ENCODE measurements at places on chromosomes 12 and 14.

GRCh38 chr14:66085665-66086064 lies 400.5 kb upstream of the CCDC196 start:
- DNase-seq, result no peak

DNA sequence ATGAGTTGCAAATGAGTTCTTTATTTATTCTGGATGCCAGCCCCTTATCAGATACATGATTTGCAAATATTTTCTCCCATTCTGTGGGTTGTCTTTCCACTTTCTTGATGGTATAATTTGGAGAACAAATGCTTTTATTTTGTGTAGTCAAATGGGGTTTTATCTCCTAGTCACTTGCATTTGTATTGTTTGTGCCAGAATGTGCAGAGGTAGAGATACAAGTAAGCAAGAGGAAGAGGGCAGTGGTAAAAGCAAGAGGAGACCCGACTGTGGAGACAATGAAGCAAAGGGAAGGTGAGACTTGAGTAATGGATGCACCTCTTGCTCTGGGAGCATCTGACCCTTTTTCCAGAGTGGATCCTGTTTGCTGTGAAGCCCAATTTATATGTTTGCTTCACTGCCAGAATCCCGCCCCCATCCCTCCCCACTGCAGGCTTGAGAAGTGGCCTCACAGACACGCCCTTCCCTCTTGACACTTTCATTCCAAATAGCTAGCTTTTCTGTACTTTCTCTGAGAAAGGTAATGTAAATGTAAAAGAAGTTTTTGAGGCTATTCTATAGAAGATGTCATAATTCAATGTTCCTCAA lies 786 bp upstream of the PFKM start:
- DNase-seq, result no peak

DNA sequence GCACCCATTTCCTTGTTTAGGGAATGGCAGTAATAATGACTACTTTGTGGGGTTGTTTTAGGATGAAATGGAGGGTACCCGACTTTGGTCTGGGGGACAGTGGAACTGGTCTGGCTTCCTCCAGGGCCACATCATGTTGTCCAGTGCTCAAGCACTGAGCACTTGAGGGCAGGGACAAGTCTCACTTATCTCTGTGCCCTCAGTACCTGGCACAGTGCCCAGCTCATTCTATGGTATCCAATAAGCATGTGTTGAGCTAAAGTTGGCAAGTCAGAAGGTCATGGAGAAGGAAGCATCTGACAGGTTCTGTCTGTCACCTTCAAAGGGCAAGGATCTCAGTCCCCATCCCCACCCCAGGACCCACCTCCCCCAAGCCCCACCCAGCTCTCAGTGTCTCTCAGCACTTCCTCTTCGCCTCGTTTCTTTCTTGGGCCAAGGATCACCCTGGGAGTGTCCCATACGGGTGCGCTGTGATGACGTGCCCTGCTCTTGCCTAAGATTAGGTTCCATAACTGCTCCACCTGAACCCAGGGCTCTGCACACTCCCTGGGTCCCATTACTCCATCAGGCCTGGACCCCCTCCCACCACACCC lies 24.3 kb upstream of the TMEM106C start:
- DNase-seq, result no peak

DNA sequence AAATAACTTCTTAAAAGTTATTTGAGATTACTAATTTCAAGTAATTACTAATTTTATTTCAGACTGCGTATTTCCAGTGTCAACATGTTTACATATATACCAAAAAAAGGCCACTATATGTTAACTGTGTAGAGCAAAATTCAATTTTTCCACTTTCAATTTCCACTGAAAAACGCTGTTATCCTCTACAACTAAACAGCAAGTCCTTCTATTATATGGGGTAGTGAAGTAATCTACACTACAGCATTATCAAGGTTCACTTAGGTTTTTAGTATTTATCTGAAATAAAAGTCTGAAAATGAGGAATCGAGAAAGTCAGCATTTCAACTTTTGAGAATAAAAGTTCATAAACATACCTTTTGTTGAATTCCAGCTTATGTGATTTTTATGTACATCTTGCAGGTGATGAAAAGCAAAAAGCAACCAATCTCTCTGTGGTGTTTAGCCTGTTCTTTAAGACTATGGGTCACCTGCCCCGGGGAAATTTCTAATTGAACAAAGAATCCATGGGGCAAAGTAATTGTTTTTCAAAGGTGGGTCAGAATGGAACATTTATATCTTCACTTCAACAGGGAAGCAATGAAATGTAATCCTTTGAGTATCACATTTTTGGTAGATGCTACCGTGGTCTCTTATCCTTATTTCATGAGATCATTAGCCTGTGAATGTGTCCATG lies 3.3 kb downstream of the BTG1 start:
- no peak for DNase-seq

- no peak for DNase-seq
Observed at GRCh38 chr12:4244868-4245267, 28.7 kb upstream of the CCND2 start.

GRCh38 chr14:27386391-27386790 lies 788.6 kb upstream of the NOVA1 start:
- DNase-seq, result no peak

DNA sequence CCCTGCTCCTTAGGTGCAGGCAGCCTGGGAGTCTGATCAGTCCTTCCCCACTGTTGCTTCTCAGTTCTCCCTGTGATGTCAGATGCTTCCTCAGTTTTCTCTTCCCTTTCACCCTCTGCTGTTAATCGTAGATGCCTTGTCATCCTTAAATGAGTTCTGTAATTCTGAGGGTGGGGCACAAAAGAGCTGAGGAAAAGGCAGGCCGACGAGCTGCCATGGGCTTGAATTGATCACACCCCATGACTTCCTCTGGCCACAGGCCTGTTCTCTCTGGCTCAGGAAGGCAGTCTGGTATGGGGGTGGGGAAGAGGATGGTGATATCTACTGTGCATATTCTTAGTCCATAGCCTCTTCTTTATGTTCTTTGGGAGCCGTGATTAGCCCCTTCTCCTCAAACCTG lies 5.2 kb upstream of the AP1G2 start:
- no peak for DNase-seq

- no peak for DNase-seq
Observed at GRCh38 chr12:68733661-68734071, 12.3 kb upstream of the SLC35E3 start.

- DNase-seq, result no peak
Observed at GRCh38 chr12:94139816-94140215, 8.6 kb upstream of the PLXNC1 start.

DNA sequence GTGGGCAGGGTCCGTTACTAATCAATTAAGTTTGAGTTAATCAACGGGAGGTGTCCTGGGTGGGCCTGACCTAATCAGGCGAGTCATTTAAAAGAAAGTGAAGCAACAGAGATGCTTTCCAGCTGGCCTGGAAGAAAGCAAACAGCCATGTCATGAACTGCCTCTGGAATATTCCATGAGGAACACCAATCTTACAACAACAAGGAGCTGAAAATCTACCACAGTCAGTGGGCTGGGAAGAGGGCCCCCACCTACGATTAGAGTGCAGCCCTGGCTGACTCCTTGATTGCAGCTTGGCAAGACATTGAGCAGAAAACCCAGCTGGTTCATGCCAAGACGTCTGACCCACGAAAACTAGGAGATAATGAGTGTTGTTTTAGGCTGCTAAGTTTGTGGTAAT lies 56.2 kb downstream of the SSPN start:
- DNase-seq, result no peak

DNA sequence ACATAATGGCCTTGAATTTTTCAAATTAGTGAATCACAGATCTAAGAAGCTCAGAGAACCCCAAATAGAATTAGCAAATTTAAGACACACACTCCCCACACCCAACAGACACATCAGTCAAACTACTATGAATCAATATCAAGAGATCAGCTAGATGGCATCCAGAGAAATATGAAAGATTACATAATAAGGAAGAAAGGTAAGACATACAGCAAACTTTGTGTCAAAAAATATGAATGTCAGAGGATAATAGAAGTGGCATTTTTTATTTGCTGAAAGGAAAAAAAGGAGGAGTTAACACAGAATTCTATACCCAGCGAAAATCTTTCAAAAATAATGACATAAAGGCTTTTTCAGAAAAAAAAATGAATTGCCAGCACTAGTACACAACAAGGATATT lies 110.5 kb upstream of the COCH start:
- DNase-seq, result no peak

DNA sequence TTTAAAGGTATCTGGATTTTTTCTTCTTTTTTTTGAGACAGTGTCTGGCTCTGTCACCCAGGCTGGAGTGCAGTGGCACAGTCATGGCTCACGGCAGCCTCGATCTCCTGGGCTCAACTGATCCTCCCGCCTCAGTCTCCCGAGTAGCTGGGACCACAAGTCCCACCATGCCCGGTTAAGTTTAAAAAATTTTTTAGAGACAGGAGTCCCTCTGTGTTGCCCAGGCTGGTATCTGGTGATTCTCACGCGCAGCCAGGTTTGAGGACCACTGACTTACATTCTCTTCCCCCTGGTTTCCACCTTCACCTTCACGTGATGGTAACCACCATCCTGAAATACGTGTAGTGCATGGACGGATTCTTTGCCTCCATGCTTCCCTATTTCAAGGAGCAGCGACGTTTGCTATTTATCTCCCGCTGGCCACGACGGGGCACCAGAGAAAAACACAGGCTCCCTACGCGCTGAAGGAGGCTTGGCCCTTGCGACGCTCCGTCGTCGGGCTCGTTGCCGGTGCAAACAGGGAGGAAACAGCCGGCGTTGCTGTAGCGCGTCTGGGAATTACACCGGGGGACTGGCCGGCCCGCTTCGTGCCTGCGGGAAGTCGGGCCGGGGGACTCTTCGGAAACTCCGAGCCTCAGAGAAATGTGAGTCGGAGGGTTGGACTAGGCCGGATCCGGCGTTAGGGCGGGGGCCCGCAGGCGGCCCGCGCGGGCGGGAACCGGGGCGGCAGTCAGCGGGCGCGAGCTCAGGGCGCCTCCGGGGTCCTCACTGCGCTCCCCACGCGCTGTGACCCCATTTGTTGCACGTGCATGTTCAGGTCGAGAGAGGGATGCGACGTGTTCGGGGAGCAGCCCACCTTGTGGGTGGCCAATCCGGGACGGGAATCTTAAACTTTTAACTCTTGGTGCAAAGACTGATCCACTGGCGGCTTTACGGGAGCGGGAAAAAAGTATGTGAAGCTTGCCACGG lies at the start of gene TCHP:
TCHP (plus strand) TSS at position 492 of the 969 bp plus-strand sequence. CDS start 2,753 bp downstream, outside the sequence.
- peak; percentile 88 for DNase-seq

- DNase-seq, result no peak
Observed at GRCh38 chr12:4282892-4283511, 9.4 kb downstream of the CCND2 start.

- DNase-seq, result no peak
Observed at GRCh38 chr14:101125719-101126651, 222.5 kb upstream of the RTL1 start.

DNA sequence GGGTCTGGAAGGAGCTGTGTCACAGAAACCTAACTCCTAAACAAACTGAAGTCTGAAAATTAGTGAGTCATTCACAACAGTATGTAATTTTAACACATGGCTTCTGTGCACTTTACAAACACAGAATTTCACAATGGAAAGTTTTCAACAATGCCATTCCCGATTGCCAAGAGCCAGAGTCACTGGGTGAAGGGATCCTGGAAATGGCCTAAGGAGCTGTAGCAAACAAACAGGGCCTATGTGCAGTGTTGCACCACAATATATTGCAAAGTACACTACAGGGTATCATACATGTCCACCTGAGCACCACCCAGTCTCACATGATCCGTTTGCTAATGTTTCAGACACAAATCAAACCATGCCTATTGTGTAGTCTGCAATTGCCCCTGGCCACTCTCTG lies 184.7 kb upstream of the OTX2 start:
- DNase-seq, result no peak

- peak; percentile 12 for DNase-seq
Observed at GRCh38 chr14:50762001-50762930, 68.7 kb downstream of the NIN start.

GRCh38 chr14:76977793-76978720 lies 50.5 kb downstream of the IRF2BPL start:
- DNase-seq, result peak; percentile 82

DNA sequence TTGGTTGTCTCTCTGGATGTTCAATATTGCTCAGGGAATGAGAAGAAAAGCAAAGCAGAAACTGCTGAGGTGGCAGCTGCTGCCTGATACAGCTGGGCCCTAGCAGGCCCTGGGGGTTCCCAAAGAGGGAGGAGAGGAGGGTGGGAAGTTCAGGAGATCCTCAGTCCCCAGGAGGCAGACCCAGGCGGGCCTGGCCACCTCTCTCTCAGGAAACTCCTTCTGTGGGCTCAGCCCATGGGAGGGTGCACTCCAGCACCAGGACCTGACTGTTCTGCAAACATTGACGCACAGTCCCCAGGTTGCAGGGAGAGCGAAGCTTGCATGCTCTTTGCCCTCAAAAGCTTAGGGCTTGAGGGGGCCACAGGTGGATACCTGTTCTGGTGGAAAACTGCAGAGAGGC lies 29.6 kb downstream of the IRF2BPL start:
- no peak for DNase-seq

GRCh38 chr14:60753264-60754119 lies 18.9 kb downstream of the MNAT1 start:
- peak; percentile 3 for DNase-seq

DNA sequence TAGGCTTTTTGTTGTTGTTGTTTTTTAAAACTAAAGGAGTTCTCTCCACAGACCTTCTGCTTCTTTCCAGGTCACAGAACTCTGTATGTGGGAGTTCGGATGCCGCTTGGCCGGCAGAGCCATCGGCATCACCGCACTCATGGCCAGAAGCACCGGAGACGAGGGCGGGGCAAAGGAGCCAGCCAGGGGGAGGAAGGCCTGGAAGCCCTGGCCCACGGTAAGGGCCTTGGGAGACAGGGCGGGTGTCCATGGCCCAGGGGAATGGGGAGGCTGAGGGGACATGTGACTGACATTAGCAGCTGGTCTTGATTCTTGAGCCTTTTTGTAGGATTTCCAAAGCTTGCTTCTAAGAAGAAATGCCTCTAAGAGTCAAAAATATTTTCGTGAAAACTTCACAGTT lies 26.2 kb downstream of the SLC4A8 start:
- no peak for DNase-seq

DNA sequence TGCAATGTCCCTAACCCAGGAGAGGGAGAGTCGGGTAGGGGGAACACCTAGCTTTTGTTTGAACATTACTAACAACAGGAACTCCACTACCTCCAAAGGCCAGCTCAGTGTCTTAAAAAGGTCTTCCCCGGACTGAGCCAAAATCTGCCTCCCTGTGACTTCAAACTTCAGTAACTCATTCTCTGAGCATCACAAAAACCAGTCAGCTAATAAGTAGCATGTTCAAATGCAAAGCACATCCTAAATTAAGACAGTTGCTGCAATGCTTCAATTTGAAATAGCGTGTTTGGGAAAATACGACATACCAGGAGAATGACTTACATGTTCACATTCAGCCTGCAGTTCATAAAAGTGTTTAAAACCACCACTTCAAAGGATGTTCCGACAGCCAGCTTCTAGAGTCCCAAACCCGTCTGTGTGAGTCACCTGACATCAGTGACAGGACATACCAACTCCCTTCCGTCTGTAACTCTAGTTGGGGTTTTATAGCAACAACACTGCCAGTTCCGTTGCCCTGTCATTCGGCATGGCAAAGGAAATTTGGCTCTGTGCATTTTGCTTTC lies 13.0 kb downstream of the ZFP36L1 start:
- no peak for DNase-seq

- no peak for DNase-seq
Observed at GRCh38 chr14:71487449-71487848, 444.8 kb upstream of the RGS6 start.

Measured in T-helper 2 cell (primary cell).